ENCODE measurements at places on chromosomes 6 and 20.
A peak's percentile ranks its signal among the peaks of the same experiment; 100 is the strongest.

GRCh38 chr6:149867876-149868640 lies 3.9 kb upstream of the LRP11 start:
- peak; percentile 93 for DNase-seq

DNA sequence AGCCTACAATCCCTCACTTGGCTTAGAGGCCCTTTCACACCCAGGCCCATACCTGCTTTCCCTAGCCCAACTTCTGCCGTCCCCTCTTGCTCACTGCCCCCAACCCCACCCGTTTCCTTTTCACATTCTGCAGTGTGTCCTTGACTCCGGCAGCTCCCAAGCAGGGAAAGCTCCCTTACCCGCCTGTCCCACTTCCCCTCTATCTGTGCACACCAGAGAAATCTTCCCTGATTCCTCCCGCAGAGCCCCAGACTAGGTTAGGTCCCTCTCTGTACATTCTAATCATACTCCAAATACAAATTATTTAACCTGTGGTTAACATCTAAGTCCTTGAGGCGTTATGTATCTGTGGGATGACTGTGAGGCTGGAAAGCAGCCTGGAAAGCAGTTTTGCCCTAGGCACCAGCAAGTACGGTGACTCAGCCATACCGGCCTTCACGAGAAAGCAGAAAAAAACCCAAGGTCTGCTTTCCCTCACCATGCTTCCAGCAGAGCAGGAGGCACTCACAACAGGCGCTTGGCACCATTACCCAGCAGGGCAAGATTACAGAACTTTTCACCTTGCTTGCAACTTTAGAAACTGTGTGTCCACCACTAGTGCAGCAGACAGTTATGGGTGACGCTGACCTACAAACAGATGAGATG lies 22.3 kb downstream of the ELOVL5 start:
- DNase-seq, result no peak

- no peak for DNase-seq
Observed at GRCh38 chr6:34025861-34026260, 120.0 kb downstream of the GRM4 start.

DNA sequence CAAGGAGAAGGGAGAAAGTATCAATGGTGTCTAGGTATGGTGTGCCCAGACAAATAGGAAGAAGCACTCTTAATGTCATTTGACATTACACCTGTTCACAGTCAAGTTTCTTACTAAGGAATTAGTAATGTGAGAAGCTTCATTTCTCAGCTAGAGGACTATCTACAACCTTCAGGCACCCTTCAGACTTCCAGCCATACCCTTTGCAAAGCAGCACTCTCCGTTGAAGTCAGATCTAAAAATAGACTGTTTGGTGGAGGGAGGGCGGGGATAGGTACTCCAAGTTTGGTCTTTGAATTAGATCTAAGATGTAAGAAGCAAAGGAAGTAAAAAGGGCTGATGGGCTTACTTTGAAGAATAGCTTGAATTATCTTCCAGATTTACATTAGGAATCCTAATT lies 311.1 kb downstream of the SLC35F1 start:
- no peak for DNase-seq

DNA sequence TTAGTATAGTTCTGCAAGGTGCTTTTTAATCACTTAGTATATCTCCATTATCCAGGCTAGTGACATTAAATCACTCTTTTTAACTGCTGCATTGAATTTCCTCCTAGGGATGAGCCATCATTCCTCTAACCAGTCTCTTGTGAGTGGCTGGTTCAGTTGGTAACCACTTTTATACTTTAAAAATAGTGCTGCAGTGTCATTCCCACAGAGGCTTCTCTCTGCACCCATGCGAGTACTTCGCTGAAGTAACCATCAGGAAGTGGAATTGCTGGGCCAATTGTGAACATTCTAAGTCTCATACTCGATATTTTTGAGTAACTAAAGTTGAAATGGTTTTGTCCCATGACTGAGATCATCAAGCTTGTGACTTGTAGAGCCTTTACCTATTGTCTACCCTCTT lies 2.1 kb downstream of the BTN3A2 start:
- DNase-seq, result no peak

DNA sequence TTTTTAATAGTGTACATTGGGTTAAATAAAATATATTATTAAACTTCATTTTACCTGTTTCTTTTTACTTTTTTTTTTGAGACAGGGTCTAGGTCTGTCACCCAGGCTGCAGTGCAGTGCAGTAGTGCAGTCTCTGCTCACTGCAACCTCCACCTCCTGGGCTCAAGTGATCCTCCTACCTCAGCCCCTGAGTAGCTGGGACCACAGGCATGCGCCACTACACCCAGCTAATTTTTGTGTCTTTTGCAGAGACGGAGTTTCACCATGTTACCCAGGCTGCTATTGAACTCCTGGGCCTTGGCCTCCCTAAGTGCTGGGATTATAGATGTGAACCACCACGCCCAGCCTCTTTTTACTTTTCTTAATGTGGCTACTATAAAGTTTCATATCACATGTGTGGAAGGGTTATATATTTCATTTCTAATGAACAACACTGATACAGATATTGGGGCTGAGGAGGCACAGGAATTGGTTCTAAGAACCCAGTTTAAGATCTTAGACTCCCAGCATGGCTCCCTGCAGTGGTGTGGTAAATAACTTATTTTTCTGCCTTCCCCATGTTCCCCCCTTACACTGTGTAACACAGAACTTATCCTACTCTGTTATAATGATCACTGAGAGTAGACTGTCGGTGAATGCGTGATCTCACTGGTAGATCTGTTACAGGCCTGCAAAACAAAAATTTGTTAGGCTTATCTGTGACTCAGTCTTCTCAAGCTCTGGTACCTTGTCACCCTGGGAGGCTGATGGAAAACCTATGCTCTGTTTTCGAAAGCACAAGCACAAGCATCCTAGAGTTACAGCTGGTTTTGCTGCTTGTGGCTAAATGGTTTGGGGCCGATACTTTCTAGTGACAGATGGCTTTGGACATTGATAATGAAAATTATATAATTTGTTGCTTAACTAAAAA lies 5.8 kb upstream of the ATXN1 start:
- no peak for DNase-seq

DNA sequence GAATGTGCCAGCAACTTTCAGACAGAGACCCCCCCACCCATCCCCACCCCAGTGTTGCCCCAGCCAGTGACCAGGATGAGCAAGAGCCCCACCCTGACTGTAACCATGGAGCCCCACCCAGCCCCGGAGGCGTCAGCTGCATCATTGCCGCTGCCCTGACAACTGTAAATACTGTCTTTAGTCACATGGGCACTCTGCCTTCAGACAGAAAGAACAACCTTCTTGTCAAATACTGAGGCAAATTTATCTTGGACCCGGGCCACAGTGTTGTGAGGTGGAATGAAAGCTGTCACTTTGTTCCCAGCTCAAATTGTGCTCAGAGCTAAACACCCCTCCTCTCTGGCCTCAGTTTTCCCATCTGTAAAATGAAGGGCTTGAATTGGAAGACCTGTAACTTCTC lies 23.7 kb downstream of the MOCS3 start:
- DNase-seq, result no peak

DNA sequence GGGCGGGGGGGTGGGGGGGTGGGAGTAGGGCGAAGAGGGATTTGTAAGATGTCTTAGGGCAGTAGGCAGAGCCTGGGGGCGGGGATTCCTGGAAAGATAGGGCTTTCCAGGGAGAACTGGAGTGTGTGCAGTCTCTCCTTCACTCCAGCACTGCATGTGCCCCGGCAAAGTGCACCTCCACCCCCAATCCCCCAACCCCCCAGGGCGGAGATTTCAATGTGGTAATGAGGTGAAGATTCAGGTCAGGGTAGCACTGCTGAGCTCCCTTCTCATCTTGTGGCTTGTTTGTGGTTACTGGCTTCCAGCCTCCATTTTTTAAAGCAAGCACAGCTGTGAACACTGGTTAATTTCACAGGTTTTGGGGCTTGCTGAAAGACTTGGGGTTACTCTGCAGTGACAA lies 5.9 kb downstream of the TMEM239 start:
- no peak for DNase-seq

DNA sequence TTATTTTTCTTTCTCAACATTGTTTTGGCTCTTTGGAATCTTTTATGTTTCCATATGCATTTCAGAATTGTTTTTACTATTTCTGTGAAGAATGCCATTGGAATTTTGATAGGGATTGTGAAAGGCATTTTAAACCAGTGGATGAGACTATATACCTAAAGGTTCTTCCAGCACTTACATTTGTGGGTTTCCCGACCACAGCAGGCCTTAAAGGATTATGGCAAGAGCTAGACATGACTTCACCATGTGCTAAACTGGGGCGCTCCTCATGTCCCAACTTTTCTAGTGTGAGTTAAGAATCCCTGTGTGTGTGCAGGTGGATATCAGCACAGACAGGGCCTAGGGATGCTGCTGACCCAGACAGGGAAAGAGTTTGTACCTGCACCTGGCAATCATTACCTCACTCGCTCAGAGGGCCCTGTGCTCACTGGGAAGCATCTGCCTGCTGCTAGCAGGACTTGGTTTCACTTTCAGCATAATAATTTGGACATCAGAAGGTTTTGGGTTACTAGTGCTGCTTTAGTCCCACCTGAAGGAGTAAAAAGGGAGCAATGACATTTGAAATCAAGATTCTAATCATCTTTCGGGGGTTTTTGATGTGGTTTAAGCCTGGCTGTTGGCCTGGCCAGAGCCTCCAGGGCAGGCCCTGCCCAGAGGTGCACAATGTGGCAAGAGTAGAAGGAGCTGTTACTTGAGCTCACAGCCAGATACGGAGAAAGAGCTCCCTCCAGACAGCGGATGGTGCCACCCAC lies 137.1 kb downstream of the CDC5L start:
- no peak for DNase-seq

Data from HuH-7 (cell line).